ENCODE measurements at places on chromosomes 7 and 10. TPM values are rescaled to one million over a fixed set of nuclear protein-coding genes. Genes with fewer than 3 reads are reported as not detected.

DNA sequence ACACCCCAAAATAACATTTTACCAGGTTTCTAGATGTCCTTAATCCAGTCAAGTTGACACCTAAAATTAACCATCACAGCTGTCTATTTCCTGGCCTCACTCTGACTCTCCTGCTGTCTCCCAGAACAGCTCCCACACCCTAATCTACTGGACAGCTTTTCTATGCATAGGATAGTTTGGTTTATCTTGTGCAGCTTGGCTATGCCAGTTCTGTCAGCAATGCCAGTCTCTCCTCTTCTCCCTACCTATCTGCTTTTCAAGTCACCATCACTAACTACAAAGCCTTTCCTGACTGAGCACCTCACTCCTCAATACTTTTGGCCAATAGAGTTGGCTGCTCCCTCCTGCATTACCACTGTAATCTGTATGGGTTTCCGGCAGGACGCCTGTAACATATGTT is 5.0 kb downstream of the NCOA4 start:
- DNase-seq = no peak

DNA sequence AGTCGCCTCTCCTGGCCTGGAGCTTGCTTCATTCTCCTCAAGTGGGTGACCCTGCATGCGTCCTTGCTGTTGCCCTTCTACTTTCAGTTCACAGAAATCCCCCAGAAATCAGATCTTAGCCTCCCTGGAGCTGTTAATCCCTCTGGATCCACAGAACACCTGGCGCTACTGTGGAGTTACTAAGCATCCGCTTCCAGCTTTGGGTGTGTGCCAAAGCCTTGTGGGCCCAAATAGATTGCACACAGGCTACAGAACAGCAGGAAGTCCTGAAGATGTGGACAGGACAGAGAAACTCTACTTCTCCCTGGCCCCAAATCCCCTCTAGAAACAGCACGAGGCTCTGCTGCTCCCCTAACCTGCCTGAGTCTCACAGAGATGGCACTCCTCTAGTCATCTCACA is 36.6 kb upstream of the PDLIM1 start:
- no peak for DNase-seq

DNA sequence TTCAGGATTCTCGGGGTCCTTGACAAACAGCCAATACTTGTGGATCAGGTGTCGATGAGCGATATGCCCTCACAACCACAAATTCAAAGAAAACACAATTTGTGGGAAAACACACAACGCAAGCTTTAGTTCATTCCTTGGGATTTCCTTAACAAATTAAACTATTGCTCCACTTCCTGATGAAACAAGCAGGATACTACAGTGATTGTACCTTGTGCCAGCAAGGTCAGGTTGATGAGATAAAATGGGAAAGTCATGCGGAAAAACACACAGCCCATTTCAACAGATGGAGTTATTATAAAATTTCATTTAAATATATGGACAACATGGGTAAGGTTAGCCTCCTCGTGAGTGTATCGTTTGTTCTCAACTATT is 8.8 kb upstream of the RHOBTB1 start:
- DNase-seq = no peak

GRCh38 chr7:156145184-156145583 is 332.9 kb upstream of the SHH start:
- no peak for DNase-seq

DNA sequence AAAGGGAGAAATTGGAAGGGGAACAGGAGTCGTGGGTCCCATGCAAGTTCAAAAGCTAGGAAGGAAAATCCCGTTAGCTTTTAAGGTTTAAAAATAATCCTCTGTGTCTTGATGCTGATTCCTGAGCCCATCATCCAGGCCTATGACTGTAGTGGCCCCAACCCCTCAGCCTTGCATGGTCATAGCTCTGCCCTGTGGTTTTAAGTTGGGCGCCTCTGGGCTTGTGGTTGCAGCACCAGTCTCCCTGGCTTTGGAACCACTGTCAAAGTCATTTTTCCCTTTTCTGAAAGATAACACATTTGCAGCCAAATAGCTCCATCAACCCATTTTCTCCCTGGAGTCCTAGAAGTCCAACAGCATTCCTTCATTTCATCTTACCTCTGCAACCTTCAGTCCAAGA is 13.6 kb downstream of the TMEM236 start:
- no peak for DNase-seq

GRCh38 chr7:152521420-152522337 is 85.9 kb upstream of the KMT2C start:
- no peak for DNase-seq

CUZD1 gene
- total RNA-seq = 1.7 TPM

ANXA8L1 gene
- not detected for total RNA-seq

H2BK1 gene
- not detected for total RNA-seq

Data from G401 (cell line).